NCI-H2081 (cell line): ENCODE measurements at places on chromosomes 7 and 10.

- no peak for DNase-seq
Measured at GRCh38 chr10:36759141-36759805, 366.1 kb upstream of the ANKRD30A start.

- DNase-seq = no peak
Measured at GRCh38 chr10:132054564-132054963, 11.2 kb upstream of the JAKMIP3 start.

DNA sequence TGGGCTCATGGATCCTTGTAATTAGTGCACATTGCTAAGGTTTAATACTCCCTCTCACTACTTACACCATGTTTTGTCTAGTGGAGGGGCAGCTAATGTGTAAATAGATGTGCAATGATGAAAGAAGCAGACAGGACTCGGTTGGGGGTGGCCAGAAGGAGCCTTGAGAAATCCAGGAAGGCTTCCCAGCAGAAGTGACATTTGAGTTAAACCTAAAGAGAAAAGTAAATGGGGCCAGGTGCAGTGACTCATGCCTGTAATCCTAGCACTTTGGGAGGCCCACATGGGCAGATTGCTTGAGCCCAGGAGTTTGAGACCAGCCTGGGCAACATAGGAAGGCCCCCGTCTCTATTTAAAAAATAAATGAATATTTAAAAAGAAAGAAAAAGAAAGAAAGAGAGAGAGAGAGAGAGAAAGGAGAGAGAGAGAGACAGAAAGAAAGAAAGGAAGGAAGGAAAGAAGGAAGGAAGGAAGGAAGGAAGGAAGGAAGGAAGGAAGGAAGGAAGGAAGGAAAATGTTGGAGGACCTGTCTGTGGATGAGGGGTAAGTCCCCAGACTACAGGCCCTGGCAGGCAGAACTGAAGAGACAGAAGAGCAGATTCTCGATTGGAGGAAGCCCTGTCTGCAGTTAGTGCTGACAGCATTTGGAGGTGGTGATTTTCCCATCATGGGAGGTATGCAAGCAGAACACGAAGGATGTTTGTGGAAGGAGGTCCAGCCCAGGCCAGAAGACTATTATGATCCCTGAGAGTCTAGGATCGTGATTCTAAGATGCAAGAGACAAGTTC lies 3.6 kb downstream of the ELN start:
- no peak for DNase-seq

GRCh38 chr10:11261687-11262493 lies 244.2 kb downstream of the CELF2 start:
- no peak for DNase-seq

DNA sequence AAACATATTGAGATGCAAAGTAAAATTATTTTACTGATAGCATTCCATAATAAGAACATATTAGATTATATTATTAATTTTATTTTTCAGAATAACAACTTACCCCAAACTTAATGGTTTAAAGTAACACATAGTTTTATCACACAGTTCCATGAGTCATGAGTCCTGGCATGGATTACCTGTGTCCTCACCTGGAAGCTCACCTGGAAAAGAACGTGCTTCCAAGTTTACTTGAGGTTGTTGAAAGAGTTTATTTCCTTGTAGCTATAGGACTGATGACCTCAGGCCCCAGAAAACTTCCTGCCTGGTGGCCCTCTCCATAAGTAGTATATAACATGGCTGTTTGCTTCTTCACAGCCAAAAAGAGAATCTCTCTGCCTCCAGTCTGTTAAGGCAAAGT lies 254.6 kb downstream of the TFEC start:
- DNase-seq = no peak

DNA sequence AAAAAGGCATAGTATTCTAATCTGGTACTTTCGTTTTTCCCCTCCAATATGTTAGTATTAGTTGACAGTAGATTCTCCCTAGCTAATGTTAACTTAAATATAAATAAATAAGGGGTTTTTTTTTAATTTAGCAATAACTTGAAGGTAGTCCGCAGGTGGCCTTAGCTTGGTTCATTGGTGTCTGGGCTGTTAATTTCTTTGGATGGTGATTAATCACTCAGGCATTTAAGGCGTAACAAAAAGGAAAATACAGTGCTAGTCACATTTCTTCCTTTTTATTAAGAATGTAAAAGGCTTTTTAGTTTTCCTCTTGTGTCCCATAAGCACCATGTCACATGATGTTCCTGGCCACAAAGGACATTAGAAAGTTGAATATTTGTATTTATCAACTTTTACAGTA lies 161.0 kb upstream of the POT1 start:
- no peak for DNase-seq

- no peak for DNase-seq
Measured at GRCh38 chr10:1308173-1308961, 252.2 kb downstream of the WDR37 start.

- no peak for DNase-seq
Measured at GRCh38 chr7:115822380-115822779, 208.2 kb downstream of the TFEC start.

- DNase-seq = no peak
Measured at GRCh38 chr10:88800152-88801125, 2.1 kb upstream of the LIPM start.

DNA sequence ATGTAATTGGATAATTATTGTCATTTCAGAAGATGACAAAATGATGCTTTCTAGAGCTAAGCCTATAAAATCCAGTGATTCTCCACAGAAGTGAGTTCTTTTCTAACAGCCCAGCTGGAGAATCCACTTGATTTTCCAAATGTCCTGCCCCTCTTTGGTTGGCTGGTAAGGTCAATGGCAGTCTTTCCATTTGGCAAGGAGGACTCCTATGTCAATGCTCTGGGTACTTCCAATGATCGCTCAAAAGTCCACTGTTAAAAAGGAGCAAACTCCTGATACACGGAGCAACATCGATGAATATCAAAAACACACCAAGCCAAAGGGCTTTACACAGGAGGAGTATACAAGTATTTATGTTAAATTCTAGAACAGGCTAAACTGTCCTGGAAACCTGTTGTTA lies 57.8 kb downstream of the STK17A start:
- no peak for DNase-seq

DNA sequence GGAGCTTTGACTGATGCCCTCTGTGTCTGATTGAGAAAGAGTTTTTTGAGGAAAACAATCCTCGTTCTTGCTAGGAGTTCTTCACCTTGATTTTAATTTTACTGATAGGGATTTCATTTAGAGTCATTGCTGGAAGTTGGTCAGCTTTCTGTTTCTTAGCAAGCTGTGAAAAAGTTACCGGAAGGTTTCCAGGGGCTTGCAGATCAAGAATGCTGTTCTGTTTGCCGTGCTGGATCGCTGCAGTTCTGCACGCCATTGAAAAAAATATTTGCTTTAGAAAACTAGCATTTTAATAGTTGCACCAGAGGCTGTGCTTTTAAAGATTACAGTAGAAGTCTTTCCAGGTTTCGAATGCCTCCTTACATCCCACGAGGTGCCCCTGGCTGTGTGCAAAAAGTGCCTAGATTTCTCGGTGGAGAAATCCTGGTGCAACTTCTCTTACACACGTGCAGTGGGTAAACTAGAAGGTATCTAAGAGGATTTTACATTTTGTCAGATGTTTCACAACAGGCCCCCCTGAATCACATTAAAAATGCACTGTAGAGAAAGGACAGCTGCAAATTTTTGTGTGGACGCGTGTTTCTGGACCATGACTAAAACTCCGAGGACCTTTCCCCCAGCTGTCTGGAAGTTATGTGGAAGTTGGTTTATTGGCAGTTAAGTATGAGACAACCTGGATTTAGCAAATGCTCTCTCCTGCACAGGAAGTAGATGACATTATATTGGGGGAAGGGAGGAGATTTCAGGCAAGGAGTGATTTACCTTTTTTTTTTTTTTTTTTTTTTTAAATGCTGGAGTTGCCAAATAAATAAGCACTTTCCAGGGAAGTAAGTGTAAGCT lies 5.8 kb downstream of the TCF7L2 start:
- no peak for DNase-seq

DNA sequence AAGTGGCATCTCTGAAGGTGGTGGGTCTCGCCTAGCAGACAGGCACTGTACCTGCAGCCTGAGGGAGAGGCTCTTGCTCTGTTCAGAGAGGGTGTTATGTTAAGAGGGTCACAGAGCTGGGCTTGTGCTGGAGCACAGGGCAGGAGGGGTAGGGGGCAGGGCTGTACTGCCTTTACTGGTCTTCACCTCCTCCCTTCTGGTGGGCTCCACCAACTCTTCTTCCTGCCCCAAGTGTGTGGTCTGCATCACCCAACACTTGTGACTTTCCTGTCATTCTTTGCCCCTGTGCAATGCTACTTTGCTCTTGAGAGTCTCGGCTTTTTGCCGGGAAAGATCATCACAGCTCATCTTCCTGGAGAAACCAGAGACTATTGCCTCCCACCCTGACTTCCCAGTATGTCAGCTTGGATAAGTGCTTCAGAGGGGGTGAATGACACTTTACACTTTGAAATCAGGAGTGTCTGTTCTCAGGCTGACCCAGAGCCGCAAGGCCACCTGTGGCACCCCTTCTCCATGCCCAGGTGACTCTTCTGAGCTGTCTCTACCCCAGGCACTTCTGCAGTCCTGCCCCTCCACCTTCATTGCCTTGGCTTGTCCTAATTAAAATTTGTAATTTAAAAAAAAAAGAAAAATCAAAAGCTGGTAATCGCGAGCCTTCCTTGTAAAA lies 38.4 kb upstream of the IKZF1 start:
- no peak for DNase-seq

GRCh38 chr7:6419310-6419773 lies 28.4 kb downstream of the DAGLB start:
- DNase-seq = no peak

DNA sequence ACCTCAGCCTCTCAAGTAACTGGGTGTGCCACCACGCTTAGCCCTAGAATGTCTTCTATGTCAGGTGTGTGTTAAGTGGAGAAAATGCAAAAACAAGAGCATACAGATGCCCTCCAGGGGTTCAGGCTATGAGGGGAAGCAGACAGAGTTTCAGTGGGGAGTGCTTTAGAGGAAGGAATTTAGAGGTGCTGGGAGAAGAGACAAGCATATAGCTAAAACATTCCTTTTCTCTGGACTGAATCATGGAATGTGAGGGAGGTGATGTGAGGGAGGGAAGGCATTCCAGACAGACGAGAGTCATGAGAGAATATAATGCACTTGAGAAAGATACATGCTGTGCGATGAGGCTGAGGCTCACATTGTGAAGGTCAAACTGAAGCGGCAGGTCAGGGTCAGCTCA lies 6.6 kb upstream of the ZNF786 start:
- no peak for DNase-seq

GRCh38 chr10:63423494-63423893 lies 42.3 kb downstream of the JMJD1C start:
- DNase-seq = no peak

DNA sequence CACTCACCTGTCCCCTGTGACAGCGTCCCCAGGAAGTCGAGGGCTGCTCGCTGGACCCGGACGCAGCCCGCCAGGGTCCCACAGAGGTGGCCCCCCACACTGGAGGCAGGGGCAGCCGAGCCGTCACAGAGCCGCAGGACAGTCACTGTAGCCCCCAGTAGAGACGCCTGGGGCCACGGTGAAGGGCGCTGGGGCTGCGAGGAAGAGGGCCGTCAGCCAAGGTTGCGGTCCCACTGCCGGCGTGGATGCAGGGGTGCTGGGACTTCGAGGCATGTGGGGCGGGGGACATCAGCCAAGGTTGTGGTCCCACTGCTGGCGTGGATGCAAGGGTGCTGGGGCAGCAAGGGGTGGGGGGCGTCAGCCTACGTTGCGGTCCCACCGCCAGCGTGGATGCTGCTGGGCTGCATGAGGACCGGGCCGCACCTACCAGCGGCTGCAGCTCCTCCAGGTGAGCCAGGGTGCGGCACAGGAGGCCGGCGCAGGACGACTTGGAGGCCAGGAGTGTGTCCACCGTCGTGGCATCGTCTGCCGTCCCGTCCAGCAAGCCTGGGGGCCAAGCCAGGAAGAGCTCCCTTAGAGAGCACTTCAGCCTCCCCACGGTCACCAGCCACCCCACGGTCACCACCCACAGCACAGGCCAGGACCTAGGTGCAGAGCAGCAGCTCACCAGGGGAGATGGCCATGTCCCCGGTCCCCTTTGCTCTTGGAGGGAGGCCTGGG lies 13.9 kb downstream of the BRAT1 start:
- no peak for DNase-seq

DNA sequence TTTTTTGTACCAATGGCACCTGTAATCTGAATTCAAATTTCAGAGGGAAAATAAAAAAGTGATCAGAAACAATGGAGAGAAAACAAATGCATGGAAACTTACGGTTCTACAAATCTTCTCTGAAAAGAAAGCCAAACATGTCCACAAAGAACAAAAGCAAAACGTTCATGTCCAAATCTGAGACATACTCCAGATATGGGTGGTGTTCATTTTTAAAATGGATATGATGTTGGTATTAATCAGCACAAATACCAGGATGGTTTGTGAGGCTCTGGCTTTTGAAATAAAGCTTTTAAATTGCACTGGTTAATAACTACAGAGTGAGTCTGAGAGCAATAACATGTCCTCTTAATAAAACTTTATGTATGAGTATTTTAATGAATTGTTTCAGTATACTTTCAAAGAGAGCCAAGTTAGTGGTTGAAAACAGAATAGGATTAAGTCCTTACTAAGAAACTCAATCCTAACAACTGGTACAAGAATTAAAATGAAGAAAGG lies 366.4 kb downstream of the INHBA start:
- DNase-seq = no peak

- no peak for DNase-seq
Measured at GRCh38 chr7:32762925-32763293, 128.7 kb downstream of the KBTBD2 start.

- no peak for DNase-seq
Measured at GRCh38 chr10:122273966-122274545, 3.0 kb downstream of the BTBD16 start.

DNA sequence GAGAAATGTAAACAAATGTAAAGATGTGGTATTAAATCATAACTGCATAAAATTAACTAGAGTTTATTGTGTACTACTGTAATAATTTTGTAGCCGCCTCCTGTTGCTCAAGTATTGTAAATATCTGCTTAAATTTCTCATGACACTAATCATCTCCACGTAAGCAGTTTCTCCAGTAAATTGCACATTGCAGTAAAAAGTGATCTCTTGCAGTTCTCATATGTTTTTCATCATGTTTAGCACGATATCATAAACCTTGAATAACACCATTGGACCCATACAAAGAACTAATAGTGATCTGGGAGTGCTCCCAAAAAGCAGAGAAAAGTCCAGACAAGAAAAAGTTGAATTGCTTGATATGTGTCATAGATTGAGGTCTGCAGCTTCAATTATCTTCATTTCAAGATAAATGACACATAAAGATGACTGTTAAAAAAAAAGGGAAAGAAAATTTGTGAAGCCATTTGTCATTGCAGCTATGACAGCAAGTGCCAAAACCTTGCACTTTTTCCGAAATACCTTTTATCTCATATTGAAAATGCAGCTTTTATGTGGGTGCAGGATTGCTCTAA lies 15.3 kb downstream of the LIPA start:
- no peak for DNase-seq

DNA sequence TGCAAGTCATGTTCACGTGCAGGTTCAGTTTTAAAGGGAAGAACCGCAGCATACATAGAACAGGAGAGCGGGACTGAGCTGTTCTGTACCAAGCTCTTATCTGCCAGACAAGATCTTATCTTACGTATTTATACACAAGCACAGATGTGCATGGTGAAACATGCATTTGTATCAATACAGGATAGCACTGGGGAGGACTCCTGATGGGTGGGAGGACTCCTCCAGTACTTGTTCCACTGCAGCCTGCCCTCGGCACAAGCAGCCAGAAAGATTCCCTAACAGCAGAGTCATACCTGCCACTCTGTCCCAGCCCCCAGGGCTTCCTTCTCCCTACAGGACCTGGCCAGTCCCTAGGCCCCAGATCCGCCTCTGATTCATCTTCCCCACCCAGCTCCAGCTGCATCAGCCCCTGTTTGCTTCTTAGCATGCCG lies 13.2 kb upstream of the PRKCQ start:
- DNase-seq = no peak
